ENCODE measurements at places on chromosomes 6 and 20. TPM values are rescaled to one million over a fixed set of nuclear protein-coding genes. Genes with fewer than 3 reads are reported as not detected.

Gene TSHZ2
- 1.5 TPM for total RNA-seq

Gene SNAI1
- 7.7 TPM for total RNA-seq

Gene HRH3
- total RNA-seq = not detected

Gene SMIM13
- total RNA-seq = 9.9 TPM

Gene OR12D3
- not detected for total RNA-seq

Gene BRPF3
- 11.3 TPM for total RNA-seq

Gene RAB44
- total RNA-seq = 0.11 TPM

Gene PRSS35
- total RNA-seq = 0.23 TPM

Gene THEMIS
- total RNA-seq = not detected

Gene LAMP5
- total RNA-seq = not detected

Gene HLA-DOA
- 4.3 TPM for total RNA-seq

Gene BCAS1
- not detected for total RNA-seq

Gene MYB
- 0.60 TPM for total RNA-seq

Gene SIRPA
- 6.8 TPM for total RNA-seq

Gene UST
- total RNA-seq = 2.8 TPM

Gene MAFB
- total RNA-seq = 0.40 TPM

Gene POPDC3
- 30.0 TPM for total RNA-seq

Gene TOX2
- total RNA-seq = 7.7 TPM

Gene BPIFB2
- not detected for total RNA-seq

Gene CLIC5
- not detected for total RNA-seq

Gene TCF15
- 1.1 TPM for total RNA-seq

Gene CST2
- not detected for total RNA-seq

Gene SIRPD
- not detected for total RNA-seq

Gene SCRT2
- total RNA-seq = not detected

Gene ZSCAN31
- 2.1 TPM for total RNA-seq

Gene FRK
- 0.04 TPM for total RNA-seq

Gene MYT1
- total RNA-seq = 1.1 TPM

Gene GHRH
- total RNA-seq = not detected

Gene FOXC1
- total RNA-seq = 10.4 TPM

Gene TGM3
- not detected for total RNA-seq

Gene MEI4
- total RNA-seq = not detected

Gene BACH2
- 1.1 TPM for total RNA-seq

Gene FILIP1
- total RNA-seq = not detected

Gene POU3F2
- 5.0 TPM for total RNA-seq

Gene KIF3B
- 15.2 TPM for total RNA-seq

Gene RHAG
- not detected for total RNA-seq

Gene BNIP5
- total RNA-seq = not detected

Gene HCRTR2
- total RNA-seq = not detected

Gene RBM24
- total RNA-seq = 1.5 TPM

Gene MDFI
- total RNA-seq = 1.8 TPM

Gene KCNB1
- total RNA-seq = not detected

Gene KIF6
- 2.7 TPM for total RNA-seq

Gene SLC22A23
- total RNA-seq = 0.66 TPM

Gene CLPSL1
- not detected for total RNA-seq

Gene B3GALT4
- 1.1 TPM for total RNA-seq

Gene CFB
- total RNA-seq = 0.60 TPM

Gene ENPP5
- not detected for total RNA-seq

Gene RMND1
- 24.5 TPM for total RNA-seq

Gene C6orf15
- not detected for total RNA-seq

Gene DEFB124
- total RNA-seq = not detected

Gene PTK7
- total RNA-seq = 25.7 TPM

Gene IYD
- total RNA-seq = 0.04 TPM

Gene NKX2-2
- total RNA-seq = 0.41 TPM

Gene GABRR1
- not detected for total RNA-seq

Gene PTCRA
- total RNA-seq = not detected

Gene MCCD1
- not detected for total RNA-seq

Gene NKX2-4
- total RNA-seq = 5.5 TPM

Gene MYMX
- total RNA-seq = not detected
